ENCODE measurements at places on chromosomes 11 and 22. TPM values are rescaled to one million over a fixed set of nuclear protein-coding genes. Genes with fewer than 3 reads are reported as not detected.

DNA sequence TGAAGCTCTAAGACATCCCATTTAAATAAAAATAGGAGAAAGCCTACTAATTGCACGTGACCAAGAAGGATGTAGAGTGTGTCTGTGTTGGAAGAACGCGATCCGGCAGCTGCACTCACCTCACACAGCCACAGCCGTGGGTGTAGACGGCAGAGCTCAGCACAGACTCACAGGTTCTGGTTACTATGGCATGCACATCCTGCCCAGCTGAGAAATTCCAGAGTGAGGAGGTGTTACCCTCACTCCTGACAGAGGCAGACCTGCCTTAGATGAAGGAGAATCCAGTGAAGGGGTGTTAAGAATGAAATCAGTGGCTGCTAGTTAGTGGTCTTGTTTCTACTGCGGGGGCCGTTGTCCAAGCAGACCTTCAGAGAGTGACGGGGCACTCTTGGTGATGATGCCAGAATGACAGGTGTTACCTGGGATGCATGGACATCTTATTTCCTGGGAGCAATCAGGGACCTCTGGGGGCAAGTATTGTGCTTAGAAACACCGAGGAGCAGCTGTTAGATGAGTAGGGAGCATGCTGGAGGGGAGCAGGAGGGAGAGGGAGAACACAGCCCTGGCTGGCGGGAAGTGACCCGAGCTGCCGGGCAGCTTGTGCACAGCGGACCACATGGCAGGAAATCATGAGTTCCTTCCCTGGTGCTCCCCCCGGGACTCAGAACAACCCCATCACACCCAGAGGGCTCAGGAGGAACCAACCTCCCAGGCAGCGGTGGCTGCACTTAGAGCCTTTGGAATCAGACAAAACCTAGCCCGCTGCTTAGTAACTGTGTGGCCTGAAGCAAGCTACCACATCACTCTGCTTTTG, 12.3 kb downstream of the KCNJ5 start:
- no peak for DNase-seq

DNA sequence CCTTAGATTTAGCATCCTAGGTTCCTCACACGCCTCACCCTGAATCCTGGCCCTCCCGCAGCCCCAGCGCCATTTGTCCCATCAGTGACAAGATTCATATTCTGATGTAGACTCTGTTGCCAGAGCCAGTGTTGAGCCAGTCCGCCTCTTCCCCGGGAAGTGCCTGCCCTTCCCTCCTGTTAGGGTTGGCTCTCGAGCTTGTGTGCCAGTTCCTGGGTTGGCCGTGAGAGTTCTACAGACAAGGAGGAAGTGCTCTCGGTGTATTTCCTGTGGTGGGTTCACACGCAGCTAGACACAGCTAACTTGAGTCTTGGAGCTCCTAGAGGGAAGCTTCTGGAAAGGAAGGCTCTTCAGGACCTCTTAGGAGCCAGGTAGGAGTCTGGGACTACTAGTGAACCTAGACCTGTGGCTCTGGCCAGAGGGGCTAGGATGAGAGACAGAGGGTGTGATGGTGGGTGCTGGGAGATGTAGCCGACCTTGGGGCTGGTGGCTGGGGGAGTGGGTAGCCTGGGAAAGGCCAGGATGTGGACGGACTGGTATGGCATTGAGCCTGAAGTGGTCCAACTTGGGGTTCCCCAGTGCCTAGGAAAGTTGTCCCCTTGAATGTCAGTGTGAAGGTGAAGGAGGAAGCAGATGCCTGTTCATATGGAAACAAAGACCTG, at the start of gene IL18BP:
Gene IL18BP, plus strand, starts transcription at position 261 of the 662 bp plus-strand sequence. CDS start 1,076 bp downstream, outside the sequence.
- no peak for DNase-seq

- no peak for DNase-seq
Observed at GRCh38 chr22:44884562-44884961, 125.2 kb downstream of the PHF21B start.

TRPC6 gene
- polyA plus RNA-seq: 0.30 TPM

DNA sequence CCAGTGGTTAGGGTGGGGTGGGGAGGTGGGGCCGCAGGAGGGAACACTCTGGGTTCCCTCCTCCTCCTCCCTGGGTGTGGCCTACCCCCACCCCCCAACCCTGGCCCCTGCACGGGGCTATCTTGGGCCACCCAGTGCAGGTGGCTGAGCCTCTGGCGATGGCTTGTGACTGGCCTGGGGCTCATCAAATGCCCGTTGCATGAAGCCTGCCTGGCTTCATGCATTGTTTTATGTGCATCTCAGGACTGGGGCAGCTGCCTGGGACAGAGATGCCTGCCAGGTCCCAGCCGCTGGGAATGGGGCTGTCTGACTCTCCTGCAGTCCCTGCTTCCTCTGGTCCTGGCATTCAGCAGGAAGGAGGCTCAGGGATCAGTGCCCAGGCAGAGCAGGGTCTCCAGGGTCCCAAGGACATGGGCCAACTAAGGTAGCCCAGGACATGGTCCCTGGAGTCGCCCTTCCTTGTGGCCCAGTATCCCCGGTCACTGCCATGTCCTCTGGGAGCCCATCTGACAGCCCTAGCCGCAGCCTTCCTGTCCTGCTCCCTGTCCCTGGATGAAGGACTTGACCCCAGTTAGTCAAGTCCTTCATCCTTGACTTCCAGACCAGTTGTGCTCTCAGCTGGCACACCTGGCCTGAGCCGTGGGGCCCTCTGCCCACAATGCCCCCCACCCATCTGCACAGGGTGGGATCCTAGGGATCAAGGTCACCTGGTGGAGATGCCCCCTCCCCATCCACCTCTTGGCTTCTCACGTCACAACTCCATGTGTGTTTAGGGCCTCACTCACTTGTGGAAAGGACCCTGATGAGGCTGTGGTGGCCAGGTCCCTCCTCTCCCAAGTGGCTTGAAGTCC, 112.1 kb upstream of the FGF3 start:
- no peak for DNase-seq

GRCh38 chr11:77301510-77301909, at the start of gene GDPD4:
Gene GDPD4, minus strand, starts transcription at chr11:77301686. Its CDS starts 16,549 bp downstream, at chr11:77285137.
- no peak for DNase-seq

DNA sequence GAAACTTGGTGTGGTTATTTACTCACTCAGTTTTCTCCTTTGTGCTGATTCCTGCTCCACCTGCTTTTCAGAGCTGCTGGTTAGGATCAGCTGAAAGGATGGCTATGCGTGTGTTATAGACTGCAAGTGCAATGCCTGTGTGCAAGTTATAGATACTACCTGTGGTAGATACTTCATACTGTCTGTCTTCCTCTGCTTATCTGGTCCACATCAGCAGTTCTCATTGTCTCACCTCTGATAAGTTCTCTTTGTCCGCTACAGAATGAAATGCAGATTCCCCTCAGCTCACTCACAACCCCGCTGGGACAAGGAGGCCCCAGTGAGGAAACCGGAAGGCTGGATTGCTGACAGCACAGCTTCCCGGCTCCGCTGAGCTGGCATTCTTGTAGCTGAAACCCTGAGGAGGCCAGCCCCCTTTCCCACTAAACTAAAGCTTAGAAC, 37.5 kb upstream of the LYVE1 start:
- DNase-seq: no peak

DNA sequence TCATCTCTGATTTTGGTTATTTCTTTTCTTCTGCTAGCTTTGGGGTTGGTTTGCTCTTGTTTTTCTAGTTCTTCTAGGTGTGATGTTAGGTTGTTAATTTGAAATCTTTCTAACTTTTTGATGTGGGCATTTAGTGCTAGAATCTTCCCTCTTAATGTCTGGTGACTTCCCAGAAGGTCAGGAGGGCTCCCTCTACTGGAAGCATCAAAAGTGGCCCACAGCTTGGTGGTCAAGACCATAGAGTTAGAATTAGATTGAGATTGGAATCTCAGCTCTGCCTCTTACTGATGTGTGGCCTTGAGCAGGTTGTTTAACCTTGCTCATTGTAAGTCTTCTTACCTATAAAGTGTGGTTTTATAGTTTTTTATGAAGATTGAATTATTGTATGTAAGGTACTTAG, 99.3 kb downstream of the FDX1 start:
- DNase-seq: peak; percentile 14

PLAAT3 gene
- 39.5 TPM for polyA plus RNA-seq

- DNase-seq: peak; percentile 28
Observed at GRCh38 chr11:13289081-13289480, 11.5 kb downstream of the BMAL1 start.

DNA sequence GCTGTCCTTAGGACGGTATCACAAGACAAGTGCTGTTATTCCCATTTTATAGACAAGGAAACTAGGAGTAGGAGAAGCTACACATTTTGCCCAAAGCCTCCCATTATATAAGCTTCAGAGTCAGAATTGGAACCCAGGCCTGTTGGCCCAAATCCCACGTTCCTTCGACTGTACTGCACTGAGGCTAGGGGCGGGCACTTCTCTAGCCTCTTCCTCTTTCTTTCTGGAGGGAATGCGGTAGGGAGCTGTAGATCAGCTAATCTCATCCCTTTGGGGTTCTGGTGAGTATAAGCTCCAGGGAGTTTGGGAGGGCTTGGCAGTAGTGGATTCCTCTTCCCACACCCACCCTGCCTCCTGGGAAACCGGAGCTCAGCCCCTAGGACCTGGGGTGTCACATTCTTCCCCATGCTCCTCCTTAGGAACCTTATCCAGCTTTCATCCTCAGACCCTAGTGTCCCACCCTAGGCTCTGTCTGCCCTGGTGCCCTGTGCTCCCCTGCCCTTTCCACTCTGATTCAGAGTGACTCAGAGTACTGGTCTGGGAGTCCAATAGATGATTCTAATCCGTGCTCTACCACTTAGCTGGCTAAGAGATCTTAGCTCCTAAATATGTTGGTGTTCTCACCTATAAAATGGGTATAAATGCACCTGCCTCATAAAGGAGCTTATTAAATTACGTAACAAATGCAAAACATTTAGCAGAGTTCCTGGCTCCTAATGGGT, 29.3 kb downstream of the PHLDB1 start:
- no peak for DNase-seq

- no peak for DNase-seq
Observed at GRCh38 chr11:17634776-17635550, 84.4 kb upstream of the MYOD1 start.

GRCh38 chr11:119144825-119145486, 3.9 kb upstream of the ABCG4 start:
- DNase-seq: peak; percentile 90

GRCh38 chr11:71947498-71947897, 18.7 kb downstream of the RNF121 start:
- no peak for DNase-seq

DNA sequence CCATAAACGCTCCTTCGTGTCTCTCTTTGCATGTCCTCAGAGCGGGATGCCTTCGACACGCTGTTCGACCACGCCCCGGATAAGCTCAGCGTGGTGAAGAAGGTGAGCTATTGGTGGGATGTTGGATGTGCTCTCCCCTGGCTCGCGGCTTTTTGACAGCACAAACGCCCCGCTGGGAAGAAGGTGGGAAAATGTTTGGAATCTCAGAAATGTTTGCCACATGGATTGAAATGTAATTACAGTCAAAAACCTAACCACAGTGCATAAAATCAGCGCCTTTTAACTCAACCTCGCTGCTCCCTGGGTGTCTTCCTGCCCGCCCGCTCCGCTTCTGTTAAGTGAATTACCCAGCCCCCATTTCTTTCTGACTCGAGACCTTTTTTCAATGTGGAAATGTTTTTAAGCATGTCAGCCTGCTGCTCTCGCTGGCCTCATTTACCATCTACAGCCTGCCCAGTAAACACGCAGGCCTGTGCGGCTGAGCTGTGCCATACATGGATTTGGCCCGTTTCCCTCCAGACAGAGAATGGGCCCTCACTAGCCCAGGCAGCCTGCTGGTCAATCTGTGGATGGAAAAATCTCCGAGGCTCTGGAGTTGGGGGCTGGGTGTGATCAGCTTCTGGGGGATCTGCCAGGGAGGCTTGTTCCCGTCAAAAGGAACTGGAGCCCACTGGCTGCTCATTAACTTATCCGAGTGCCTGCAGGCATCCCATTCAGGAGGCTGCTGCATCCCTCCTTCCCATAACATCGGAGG, 32.7 kb upstream of the PARVG start:
- DNase-seq: no peak

GRCh38 chr11:131353766-131354165, 16.6 kb upstream of the NTM start:
- DNase-seq: no peak

DNA sequence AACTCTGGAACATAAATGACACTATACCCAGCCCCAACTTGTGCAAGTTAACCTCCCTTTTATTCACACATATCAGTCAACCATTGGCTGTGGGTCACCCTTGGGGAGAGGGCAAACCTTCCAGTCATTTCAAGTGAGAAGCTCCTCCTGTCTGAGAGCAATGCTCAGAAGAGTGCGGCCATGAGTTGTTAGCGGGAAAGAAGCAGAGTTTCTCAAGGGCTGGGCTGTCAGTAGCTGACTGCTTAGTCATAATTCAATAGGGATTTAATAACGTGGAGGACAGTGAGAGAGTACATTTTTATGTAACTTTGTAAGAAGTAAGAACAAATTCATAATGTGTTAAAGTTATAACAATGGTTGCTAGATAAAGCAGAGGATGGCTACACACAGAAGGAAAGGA, 5.1 kb downstream of the PATE2 start:
- DNase-seq: no peak

DNA sequence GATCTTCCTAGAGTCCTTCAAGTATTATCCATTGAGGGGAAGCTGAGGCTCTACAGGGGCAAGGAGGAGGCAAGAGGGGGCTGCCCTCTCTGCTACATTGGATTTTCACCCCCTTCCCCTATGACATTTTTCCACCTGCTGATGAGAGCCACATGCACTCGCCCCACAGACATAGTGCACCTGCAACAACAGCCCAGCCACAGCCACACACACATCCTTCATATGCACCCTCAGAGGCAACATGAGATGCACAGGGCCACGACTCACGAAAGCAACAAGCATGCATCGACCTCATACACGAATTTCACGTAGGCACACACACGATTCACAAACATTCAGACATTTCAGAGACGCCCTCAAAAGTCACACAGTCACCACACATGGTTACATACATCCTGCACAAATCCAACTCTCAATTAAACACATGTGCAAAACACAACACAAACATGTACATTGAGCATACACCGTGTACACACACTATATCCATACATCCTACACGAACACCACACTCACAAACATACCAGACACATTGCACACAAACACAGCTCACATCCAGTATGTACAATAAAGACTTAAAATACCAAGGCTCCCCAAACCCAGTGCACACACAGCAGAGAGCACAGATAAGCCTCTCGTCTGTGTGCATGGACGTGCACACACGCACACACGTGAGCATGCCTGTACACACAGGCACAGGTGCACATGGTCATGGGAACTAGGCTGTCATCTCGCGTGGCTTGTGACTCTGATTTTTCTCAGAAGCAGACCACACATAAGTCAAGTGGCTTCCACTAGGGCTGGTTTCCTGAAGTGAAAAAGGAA, 6.3 kb upstream of the LRRC32 start:
- DNase-seq: no peak

GRCh38 chr11:19953909-19954308, 206.4 kb downstream of the DBX1 start:
- DNase-seq: peak; percentile 81

Data from A549 (cell line).